ENCODE measurements at places on chromosomes 7 and 10.

DNA sequence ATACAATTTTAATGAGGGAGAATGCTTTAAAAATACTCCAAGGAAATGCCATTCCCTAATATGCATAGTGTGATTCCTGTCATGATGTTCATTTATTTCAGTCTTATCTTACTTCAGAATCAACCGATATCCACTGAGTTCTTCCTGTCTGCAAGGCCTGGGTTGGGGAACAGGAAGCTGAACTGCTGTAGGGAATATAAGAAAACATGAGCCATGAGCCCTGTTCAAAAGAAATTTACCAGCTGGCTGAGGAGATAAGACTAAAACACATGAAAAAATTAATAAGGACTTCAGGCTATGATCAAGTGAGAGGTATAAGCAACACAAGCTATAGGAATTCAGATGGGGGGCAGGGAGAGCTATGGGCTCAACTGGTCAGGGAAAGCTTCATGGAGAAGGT is 184.7 kb downstream of the PLPP4 start:
- no peak for DNase-seq

DNA sequence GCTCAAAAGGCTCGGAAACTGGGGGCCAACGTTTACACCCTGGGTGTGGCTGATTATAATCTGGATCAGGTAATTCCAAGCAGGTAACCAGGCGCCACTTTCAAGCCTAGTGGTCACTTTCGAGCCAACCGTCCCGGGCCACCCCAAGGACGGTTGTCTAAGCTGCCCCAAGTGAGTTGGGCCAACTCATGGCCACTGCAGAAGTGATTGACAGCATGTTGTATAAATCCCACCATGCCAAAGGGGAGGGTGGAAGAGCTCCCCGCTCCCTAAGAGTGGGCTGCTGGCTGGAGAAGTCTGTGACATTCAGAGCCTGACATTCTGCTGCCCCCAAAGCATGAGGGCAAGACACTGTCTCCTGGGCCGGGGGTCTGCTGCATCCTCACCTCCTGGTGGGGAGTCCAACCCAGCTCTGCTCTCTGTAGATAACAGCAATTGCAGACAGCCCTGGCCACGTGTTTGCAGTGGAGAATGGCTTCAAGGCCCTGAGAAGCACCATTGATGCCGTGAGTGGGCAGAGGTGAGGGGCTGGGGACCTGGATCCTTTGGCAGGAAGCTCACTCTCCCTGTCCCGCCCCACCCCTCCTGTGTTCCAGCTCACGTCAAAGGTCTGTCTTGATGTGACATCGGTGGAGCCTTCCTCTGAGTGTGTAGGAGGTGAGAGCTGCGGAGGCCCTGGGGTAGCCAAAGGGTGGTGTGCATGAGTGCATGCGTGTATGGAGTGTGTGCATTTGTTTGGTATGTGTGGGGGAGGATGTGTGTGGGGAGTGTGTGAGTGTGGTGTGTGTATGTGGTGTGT is 10.8 kb downstream of the ANTXRL start:
- DNase-seq = no peak

- no peak for DNase-seq
Observed at GRCh38 chr10:104925232-104925851, 284.3 kb downstream of the SORCS3 start.

DNA sequence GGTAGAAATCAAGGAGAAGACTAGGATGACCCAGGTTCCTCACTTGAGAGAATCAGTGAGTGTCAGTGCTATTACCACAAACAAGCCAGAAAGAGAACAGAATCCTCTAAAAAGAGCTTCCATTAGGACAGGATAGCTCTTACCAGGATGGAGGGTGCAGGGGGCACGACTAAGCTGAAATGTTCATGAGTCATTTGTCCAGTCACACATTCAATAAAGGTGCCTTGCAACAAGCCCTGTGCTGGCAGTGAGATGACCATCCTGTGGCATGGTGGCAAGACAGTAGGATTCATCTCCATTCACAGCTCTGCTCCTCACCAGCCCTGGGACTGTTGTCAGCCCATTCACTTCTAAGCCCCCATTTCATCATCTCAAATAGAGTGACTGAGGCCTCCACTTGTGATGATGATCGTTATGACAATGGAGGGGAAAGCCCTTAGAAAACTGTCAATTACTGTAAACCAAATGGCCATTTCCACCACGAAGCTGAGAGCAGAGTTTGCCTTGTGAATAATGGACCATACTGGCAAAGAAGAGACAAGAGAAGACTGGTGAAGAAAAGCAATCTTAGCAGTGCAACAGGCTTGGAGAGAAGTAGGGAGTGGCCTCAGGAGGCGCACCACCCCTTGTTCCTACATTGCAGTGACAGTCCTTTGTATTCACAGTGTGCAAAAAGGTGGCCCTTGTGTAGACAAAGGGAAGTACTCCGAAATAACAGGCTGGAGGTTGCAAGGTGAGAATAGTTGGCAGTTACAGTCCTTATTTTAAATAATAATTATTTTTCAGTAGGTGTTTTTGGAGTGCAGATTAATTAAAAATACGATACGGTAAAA is 9.0 kb upstream of the WIPF3 start:
- DNase-seq = no peak

- DNase-seq = no peak
Observed at GRCh38 chr10:88473989-88474883, 108.9 kb downstream of the RNLS start.

DNA sequence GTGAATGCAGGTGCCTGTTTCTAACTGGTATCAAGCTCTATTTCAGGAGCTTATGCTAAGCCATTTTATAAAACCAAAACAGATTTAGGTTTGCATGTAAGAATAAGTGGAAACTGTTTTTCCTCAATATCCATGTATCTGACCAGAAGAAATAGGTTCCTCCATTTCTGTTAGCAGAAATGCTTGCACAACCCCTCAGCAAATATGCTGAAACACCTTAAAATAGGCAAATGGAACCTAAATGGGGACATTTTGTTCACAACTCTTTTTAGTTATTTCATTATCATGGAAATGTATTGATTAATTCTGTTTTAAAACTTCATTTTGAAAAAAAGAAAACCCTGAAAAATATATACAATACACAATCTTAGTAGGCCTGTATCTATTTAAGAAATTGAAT is 8.9 kb upstream of the EEPD1 start:
- DNase-seq = no peak

DNA sequence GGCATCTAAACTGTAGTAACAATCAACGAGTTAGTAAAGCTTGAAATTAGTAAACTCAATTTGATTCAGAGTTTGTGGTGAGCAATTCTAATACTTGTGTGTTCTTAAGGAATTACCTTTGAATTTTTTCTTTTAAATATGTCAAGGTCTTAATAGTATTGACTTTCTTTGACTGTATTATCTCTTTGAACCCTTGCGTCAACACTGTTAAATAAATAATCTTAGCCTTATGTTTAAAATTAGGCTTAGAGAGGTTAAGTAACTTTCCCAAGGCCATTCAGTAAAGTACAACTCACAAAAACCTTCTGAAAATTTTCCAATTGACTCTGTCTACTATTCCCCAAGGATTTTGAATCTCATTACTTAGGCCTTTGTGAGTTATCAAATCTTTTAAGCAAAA is 716.4 kb downstream of the NRG3 start:
- no peak for DNase-seq

- DNase-seq = no peak
Observed at GRCh38 chr7:39528849-39529248, 37.4 kb upstream of the YAE1 start.

GRCh38 chr7:26318921-26319320 is 27.3 kb downstream of the SNX10 start:
- DNase-seq = no peak

DNA sequence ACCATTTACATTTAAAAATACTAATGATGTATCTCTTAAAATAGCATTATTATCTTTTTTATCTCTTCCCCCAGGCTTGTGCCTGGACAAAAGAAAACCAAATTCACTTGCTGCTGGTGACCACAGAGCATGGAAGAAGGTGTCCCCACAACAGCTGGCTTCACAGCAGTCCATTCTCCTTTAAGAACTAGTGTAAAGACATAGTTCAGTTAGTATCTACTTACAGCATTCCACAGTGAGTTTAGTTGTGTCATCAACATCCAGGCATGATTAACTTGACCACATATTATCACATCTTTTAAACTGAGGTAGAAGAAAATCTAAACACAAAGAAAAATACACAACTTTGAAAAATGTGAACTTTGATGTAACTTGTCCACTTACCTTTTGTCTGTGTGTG is 55.0 kb downstream of the LRRC17 start:
- DNase-seq = no peak

GRCh38 chr7:5005066-5005465 is 40.6 kb upstream of the RBAK start:
- no peak for DNase-seq

DNA sequence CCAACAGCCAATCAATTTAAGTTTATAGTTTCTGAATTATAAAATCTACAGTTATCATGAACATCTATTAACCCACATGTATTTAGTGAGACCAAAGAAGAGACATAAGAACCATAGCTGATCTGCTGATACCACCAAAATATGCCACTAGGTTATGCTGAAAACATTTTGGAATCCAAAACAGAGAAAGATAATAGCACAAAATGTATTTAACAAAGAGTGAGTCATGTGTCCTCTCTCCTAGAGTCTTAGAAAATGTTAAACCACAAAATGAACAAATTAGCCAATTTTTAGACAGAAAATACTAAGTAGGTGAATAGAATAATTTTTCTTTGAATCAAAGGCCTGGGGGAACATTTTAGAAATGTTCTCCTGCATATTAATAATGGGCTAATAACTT is 527.5 kb downstream of the GPAM start:
- DNase-seq = no peak

- no peak for DNase-seq
Observed at GRCh38 chr7:131538813-131539179, 17.6 kb downstream of the PODXL start.

GRCh38 chr10:109037978-109038377 is 885.3 kb downstream of the XPNPEP1 start:
- DNase-seq = no peak

GRCh38 chr7:79714081-79714480 is 260.6 kb upstream of the MAGI2 start:
- no peak for DNase-seq

DNA sequence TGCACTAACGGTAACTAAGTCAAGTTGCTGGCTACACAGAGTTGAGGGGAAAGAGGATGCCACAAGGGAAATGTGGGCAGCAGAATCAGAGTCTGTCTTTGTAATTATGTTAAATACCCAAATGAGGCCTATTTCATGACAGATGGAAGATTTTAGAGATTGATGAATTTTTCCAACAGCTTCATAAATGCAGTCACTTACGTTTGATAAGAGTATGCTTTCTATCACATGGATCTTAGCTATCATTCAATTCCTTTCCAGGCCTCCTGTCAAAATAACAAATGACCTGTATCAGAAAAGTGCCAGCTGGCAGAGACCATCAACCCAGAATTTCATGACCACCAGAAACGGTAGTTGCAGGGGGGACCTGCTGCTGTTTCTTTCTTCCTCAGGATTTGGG is 148.4 kb upstream of the PLPP4 start:
- no peak for DNase-seq

DNA sequence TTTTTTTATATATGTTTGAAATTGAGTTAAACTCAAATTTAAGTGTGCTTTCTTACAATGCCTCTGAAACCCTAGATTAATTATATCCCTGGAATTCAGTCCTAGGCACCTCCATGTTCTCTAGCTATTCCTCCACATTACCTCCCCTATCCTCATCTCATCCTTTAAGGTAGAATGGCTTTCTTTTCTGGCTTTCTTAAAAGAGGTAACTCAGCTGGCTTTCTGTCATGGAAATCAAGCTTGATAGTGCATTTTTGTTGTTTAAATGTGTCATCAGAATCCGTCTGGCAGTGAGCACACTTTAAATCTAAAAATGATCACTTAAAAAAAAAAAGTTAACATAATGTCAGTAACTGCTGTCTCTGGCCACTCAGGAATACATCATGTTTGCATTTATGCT is 42.2 kb downstream of the AHR start:
- no peak for DNase-seq

DNA sequence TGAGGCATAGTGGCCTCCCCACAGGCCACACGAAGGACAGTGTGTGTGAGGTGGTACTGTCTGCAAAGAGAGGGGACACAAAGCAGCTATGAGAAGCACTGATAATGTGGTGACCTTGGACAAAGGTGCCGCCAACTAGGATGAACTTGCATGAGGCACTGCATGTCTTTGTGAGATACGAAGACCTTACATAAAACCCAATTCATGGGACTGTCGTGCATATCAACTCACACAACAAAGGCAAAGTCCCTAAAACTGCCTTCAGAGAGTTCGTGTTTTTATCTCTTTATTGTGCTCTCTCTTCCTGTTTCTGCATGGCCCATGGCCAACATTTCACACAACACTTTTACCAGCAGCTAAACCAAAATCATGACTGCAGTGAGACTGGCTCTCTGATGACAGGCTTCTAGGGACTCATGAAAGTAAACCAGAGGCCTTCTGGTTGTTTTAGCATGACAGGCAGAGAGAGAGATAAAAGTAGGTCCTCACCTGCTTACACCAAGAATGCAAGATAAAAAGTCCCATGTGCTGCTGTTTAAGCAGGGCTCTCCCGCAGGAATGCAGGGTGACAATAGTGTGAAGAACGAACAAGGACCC is 347.8 kb downstream of the ELMO1 start:
- no peak for DNase-seq

DNA sequence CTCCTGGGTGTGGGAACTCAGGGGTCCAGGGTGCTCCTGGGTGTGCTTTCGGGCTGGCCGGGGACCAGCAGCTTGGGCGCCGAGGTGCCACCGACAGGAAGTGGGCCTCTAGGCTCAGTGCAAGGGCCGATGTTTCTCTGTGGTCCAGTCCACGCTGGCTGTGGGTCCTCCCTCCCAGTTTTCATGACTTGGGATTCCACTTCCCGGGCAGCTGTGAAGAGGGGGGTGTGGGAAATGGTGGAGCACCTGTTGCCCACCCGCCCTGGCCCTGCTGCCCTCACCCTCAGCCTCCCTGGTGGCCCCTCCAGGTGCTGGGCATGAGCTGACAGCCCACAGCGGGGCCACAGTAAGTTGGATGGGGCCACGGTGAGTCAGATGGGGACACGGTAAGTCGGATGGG is 58.5 kb downstream of the NKX6-2 start:
- no peak for DNase-seq

GRCh38 chr10:101839416-101840063 is 4.1 kb downstream of the KCNIP2 start:
- no peak for DNase-seq

DNA sequence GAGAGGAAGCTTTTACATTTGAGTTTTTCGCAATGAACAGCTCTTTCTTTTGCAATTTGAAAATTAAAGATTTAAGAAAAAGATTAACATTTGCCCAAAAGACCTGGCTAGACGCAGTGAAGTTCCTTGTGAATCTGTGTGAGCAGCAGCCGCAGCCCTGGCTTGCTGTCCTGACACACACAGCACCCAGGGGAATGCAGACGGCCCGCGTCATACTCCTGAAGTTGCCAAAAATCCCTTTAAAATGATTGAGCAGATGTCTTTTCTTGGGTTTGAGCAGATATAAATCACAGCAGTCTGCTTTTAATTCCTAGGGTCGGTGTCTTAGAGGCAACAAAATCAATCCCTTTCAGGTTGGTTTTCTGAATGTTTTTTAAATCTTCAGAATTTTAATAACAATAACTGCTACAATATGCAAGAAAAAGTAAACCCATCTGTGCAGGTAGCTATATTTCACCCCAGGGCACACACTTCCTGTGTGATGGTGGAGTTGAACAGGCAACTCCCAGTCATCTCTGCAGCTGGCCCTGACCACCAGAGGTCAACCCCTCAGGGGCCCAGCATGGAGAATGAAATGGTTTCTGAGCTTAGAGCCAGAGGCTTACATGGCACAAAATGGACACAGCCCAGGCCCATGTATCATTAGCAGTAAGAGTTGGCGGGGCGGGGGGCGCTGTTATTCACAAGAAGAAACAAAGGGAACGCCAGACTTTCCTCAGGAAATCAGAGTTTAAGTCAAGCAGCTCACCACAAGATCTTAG is 32.2 kb upstream of the TRIL start:
- DNase-seq = no peak

GRCh38 chr10:102770792-102771191 is 27.0 kb downstream of the WBP1L start:
- DNase-seq = no peak
